ENCODE measurements at places on chromosomes 12 and 14. TPM values are rescaled to one million over a fixed set of nuclear protein-coding genes. Genes with fewer than 3 reads are reported as not detected.

NANOG gene
- total RNA-seq: 0.07 TPM

DDHD1 gene
- 25.1 TPM for total RNA-seq

GALNT16 gene
- 35.9 TPM for total RNA-seq

TAS2R7 gene
- not detected for total RNA-seq

CISTR gene
- total RNA-seq: not detected

ULK1 gene
- 11.8 TPM for total RNA-seq

KIF26A gene
- 10.5 TPM for total RNA-seq

TAS2R19 gene
- 32.1 TPM for total RNA-seq

GRIP1 gene
- 74.8 TPM for total RNA-seq

LHX5 gene
- total RNA-seq: not detected

DDX51 gene
- 20.4 TPM for total RNA-seq

FAM186B gene
- total RNA-seq: 0.21 TPM

FGF6 gene
- total RNA-seq: not detected

EID3 gene
- total RNA-seq: 10.3 TPM

FLRT2 gene
- total RNA-seq: 13.7 TPM

HOTAIR gene
- total RNA-seq: not detected

POLE2 gene
- total RNA-seq: 1.8 TPM

MAPKAPK5 gene
- total RNA-seq: 20.0 TPM

APOLD1 gene
- total RNA-seq: 25.0 TPM

HOXC5 gene
- total RNA-seq: not detected

REM2 gene
- total RNA-seq: not detected

SDS gene
- total RNA-seq: not detected

PRICKLE1 gene
- 61.4 TPM for total RNA-seq

GALNT9 gene
- total RNA-seq: 1.5 TPM

BEST3 gene
- not detected for total RNA-seq

RASSF9 gene
- total RNA-seq: 8.3 TPM

ABCD4 gene
- total RNA-seq: 45.0 TPM
